ENCODE measurements at places on chromosomes 12 and 14.

- no peak for DNase-seq
These were observed 3.1 kb downstream of the TAS2R46 start for GRCh38 chr12:11059041-11059440.

DNA sequence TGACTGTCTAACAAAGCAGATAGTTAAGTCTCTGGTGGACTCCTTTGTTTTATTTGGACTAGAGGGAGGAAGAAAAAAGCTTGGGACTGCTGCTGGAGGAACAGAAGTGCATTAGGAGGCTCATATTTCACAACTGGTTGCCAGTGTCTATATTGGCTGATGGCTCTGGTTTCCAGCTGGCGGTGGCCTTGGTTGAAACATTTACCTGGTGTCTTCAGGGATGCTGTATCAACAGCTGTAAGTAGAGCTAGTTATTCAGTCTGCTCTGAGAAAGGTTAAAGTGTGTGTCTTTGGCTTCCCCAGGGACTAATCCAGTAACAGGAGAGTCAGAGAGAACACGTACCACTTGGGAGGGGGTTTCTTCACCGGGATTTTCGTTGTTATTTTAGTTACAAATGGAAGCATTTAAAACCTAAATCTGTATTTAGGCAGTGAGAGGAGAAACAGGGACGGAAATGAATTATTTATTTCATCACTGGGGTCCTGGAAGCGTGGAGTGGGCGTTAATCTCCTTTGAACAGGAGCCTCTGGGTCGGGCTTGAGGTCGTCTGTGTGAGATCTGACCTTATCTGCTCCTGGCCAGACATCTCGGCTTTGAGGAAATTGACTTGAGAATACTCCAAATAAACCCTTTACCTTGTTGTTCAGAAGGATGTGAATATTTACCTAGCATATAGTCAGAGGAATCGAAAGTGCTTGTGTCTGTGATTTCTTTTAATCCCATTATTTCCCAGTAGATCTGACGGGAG, 149.9 kb downstream of the NRXN3 start:
- DNase-seq: no peak

- DNase-seq: no peak
These were observed 49.2 kb downstream of the FGD4 start for GRCh38 chr12:32448586-32448985.

- DNase-seq: no peak
These were observed 360.5 kb downstream of the FUT8 start for GRCh38 chr14:65772921-65773574.
